Amniotic stem cell (primary cell): ENCODE measurements at places on chromosomes 1 and 21.

- no peak for DNase-seq
These were observed 285.7 kb upstream of the PKN2 start for GRCh38 chr1:88398338-88398737.

DNA sequence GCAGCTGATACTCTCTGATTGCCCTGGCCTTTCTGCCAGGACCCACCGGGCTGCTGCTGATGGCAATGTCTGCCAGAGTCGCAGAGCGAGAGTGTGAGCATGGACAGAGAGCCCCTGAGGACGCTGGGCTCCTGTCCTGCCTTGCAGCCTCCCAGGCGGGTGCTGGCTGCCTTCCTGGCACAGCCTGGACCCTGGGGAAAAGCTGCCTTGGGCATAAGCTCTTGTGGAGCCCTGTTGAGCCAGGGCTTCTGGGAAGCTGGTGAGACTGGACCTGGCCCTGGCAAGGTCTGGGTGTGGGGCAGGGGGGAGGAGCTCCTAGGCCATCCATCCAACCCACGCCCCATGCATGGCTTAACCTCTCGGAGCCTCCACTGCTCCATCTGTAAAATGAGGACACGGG is 105.8 kb upstream of the WNT4 start:
- DNase-seq = no peak

GRCh38 chr1:94739521-94740061 is 80.6 kb upstream of the SLC44A3 start:
- DNase-seq = no peak

- no peak for DNase-seq
These were observed 13.3 kb upstream of the POFUT2 start for GRCh38 chr21:45300786-45301520.

GRCh38 chr1:9699361-9699760 is 47.8 kb downstream of the PIK3CD start:
- no peak for DNase-seq

- no peak for DNase-seq
These were observed 84.8 kb downstream of the KCTD3 start for GRCh38 chr1:215651867-215652266.

DNA sequence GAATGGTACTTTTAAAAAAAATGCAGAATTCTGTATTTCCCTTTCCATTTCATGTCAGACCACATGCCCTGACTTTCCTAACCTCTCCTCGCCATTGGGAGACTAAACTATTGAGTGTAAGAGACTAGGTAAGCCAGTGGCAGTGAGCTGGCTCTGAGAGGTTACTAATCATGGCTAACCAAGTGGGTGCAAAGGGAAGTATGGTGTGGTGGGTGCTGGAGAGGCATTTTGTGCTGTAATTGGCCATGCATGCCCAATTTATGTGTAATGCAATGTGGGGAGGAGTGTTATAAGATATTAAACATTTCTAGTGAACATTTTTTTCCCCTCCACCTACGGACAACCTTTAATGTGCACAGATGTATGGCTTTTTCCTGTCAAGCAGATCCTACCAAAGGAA is 190.1 kb downstream of the LMO4 start:
- no peak for DNase-seq

DNA sequence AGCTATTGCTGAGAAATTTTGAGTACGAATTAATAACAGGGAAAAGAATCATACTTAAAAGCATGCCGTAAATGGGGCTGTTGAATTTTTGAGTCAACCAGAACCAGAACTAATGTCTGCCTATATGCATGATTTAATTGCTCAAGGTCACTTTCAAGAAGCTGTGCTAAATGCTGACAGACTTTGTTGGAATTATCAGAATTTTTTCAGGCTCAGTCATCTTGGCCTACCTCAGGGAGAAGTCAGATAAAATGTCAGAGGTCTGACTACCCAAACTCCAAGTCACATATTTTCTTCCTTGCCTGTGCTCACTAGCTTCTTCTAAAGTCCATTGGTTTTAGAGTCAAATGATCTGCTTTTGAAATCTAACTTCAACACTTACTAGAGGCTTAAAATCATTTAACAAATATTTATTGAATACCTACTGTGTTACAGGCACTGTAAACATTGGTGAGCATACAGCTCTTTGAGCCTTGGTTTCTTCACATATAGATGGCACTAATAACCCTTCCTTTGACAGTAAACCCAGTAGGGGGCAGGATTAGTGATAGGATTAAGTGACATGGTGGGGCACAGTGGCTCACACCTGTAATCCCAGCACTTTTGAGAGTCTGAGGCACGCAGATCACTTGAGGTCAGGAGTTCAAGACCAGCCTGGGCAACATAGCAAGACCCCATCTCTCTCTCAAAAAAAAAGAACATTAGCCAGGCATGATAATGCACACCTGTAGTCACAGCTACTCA is 121.2 kb upstream of the SLC44A3 start:
- no peak for DNase-seq

- DNase-seq = no peak
These were observed 75.8 kb upstream of the FMO3 start for GRCh38 chr1:171014880-171015279.

DNA sequence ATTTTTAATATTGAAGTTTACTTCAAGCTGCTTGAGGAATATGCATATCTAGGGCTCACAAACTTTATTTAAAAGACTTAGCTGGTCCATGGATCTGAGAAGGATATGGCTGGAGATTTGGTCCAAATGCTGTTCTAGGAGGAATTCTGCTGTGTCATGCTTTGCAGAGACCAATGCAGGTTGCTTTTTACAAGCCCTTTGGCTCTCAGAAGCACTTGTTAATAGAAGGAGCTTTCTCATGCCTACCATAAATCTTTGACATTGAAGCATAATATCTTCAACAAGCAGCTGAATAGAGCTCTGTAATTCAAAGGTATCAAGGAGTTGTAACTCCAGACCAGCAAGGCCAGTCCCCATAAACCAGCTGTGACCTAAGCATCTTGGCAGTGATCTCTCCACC is 299.1 kb downstream of the HHAT start:
- DNase-seq = no peak

GRCh38 chr1:240414237-240414636 is 197.7 kb downstream of the GREM2 start:
- DNase-seq = no peak

DNA sequence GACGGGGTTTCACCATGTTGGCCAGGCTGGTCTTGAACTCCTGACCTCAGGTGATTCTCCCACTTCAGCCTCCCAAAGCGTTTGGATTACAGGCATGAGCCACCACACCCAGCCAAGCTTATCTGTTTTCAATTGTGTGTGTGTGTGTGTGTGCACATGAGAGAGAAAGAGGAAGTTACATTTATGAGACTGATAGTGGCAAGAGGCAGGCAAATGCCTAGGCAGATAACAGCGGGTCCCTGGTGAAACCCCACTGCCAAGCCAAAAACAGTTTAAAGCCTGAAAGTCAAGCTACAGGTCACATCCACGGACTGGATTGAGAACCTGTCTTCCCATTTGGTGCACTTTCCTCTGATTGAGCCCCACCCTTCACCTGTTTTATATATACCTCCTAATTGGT is 35.1 kb upstream of the IFNGR2 start:
- no peak for DNase-seq

DNA sequence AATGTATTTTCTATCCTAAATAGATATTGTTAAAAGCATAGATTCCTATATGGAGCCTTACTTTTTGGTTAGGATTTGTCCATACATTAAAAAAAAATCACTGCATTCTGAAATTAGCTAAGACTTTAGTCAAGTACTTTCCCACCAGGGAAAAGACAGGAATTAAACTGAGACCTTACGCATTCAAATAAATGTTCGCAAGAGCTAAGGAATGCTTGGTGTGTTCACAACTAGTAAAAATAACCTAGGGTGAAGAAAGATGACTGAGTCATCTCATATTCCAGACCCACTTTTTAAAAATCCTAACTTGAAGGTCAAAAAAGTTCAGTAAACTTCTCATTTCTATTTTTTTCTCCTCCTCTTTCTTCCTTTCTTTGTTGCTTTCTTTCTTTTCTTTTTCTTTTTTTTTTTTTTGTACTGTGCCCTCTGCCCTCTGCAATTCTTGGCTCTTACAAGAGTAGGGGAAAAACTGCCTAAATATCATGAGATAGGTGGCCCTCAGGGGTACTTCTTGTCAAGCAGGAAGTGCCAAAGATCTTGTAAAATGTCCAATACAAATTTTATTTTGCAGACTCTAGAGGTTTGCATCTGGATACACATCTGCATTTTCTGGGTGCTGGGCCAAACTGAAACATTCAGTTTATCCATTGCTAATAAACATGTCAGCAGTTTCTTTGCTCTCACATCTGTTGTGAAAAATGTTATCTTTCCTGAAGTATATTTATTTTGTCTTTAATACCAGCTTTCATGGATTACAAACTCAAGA is 121.4 kb upstream of the GORAB start:
- peak; percentile 42 for DNase-seq

- DNase-seq = no peak
These were observed 334.7 kb downstream of the AMY1C start for GRCh38 chr1:104084380-104084779.

GRCh38 chr1:32619701-32620485 is 30.5 kb downstream of the ZBTB8OS start:
- DNase-seq = no peak

GRCh38 chr1:8937701-8938100 is 8.0 kb upstream of the CA6 start:
- DNase-seq = no peak

- no peak for DNase-seq
These were observed 41.3 kb downstream of the HMCN1 start for GRCh38 chr1:185775501-185775900.

DNA sequence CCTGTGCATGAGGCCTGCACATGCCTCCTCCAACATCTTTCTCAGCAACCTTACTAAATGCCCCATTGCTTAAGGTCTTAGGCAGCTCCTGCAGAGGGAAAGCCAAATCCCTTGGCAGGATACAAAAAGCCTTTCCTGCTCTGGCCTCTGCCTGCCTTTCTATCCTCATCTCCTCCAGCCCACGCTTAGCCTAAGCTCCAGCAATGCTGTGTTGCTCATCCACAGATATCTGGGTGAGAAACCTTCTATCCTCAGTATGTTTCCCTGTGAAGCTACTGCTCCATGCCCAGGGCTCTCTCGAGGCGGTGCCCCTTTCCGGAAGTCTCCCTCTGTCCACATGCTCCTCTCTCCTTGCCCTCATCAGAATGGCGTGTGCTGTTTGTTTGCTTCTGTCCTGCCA is 37.0 kb upstream of the CCSAP start:
- no peak for DNase-seq

GRCh38 chr1:12426030-12426429 is 192.0 kb downstream of the DHRS3 start:
- DNase-seq = no peak

DNA sequence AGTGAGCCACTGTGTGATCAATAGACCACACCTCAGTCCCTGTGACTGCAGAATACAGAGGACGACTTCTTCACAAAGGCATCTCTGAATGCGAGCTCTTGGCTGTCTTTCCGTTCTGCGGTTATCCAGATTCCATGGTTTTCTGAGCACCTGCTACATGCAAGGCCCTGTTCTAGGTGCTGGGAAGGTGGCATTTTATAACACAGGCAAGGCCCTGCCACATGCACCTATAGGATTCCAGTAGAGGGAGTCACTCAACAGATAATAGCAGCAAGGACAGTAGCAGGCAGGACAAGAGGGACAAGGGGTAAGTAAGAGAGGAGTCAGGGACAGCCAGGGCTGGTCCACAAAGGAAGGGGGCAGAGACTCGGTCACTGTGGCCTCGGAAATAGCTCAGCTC is 9.0 kb downstream of the URB1 start:
- no peak for DNase-seq

DNA sequence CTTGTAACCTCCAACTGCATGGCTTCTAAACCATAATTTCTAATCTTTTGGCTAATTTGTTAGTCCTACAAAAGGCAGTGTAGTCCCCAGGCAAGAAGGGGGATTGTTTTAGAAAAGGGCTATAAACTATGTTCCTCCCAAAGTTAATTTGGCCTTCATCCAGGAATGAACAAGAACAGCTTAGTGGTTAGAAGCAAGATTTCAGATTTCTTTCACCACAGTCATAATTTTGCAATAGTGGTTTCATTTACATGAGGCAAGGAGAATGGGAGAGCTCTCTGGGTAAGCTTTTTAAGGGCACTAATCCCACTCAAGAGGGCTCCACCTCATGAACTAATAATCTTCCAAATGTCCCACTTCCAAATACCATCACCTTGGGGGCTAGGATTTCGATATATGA is 1353.9 kb downstream of the NCAM2 start:
- DNase-seq = no peak

- no peak for DNase-seq
These were observed 90.2 kb downstream of the DMRTA2 start for GRCh38 chr1:50332941-50333594.

- DNase-seq = no peak
These were observed 71.5 kb downstream of the MIS18A start for GRCh38 chr21:32207406-32207716.

DNA sequence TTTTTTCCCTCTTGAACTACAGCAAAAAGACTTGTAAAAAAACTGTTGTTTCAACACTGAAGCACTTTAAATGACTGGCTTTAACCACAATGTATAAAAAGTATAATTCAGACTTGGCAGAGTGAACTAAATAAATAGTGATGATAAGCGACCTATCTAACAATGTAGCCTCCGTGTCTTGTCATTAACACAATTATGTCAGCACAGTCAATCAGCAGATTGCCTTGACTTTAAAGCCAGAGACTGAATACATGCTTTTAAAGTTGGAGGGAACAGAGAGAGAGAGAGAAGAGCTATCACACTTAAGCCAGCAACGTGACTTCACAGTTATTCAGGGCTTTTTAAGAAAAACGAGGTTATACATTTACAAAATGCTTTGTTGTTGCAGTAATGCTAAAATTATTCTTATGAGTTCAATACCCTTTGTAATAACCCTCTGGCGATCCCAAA is 378.1 kb downstream of the LMO4 start:
- no peak for DNase-seq

DNA sequence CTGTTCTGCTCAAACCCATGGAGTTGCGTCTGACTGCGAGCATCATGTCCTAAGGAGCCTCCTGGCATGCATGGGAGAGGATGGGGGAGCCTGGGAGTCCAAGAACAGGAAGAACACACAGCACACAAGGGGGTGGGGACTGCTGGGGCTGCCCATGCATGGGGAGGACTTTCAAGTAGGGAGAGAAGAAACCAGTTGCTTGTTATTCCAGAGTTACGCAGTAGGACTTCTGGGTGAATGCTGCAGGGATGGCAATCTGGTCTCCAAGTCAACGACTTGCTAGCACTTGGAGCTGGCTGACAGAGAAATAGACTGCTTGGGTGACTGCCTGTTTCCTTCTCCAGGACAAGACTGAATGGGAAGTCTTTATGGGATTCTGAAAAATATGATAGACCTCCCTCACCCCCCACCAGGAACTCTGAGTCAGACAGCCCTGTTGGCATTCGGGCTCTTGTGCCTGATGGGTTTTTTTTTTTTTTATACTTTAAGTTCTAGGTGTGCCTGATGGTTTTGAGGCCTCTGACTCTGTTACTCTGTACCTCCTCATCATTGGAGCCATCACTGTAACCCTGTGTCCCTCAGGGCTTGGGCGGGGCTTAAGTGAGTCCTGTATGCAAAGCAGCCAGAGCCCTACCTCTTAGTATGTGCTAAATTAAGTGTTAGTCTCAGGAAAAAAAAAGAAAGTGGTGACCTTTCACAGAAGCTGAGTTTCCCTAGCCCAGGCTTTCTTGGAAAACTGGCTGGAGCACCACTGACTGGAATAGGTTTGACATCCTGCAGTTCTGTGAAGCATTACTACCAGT is 30.3 kb downstream of the MAP3K21 start:
- DNase-seq = no peak

GRCh38 chr1:23801338-23801748 is 789 bp upstream of the GALE start:
- DNase-seq = no peak

- no peak for DNase-seq
These were observed 91.4 kb downstream of the PDE9A start for GRCh38 chr21:42744520-42745445.
